ENCODE measurements at places on chromosomes 16 and 17.

DNA sequence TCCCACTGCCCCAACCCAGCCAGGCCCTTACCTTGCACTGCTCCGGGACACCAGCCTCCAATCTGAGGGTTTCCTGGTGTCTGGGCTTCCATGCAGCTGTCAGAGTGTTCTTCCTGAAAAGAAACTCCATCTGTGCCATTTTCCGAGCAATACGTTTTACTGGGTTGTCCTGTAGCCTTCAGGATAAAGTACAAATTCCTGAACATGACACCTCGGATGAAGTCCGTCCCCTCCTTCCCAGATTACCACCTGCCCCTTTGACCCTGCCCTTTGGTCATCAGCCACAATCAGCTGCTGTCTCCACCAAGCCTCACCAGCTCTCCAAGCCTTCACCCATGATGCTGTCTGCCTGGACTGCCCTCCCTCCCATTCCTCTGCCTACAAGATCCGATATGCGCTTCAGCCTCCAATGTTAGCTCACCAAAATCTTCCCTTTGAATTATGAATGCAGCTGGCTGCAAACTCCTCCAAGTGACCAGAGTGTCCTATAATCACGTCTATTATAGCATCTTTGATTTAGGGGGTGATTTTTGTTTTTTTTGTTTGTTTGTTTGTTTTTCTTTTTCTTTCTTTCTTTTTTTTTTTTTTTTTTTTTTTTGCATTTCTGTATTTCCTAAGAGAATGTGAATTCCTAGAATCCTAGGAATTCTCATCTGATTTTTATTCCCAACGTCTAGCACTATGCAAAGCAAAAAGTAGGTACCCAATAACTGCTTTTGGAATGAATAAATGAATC lies 60.6 kb upstream of the KIFC3 start:
- no peak for DNase-seq

GRCh38 chr16:58709333-58709732 lies 24.8 kb upstream of the SLC38A7 start:
- DNase-seq, result no peak

GRCh38 chr16:10744370-10745030 lies 858 bp downstream of the NUBP1 start:
- no peak for DNase-seq

DNA sequence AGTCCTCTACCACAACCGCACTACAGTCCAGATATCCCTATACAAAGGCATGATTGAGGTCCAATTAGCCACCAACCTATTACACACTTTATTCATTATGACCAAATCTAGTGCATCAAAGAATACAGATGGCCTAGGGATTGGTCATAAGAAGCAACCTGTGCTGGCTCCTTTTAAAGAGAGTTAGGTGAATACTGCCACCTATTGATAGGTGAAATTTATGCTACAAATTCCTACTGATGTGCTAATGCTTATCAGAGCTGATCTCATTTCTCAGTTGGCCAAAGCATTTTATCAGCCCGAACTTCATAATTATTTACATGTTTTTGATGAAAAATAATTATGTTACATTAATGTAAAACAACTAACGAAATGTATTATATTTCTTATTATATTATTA lies 166.3 kb downstream of the ANKFN1 start:
- DNase-seq, result no peak

DNA sequence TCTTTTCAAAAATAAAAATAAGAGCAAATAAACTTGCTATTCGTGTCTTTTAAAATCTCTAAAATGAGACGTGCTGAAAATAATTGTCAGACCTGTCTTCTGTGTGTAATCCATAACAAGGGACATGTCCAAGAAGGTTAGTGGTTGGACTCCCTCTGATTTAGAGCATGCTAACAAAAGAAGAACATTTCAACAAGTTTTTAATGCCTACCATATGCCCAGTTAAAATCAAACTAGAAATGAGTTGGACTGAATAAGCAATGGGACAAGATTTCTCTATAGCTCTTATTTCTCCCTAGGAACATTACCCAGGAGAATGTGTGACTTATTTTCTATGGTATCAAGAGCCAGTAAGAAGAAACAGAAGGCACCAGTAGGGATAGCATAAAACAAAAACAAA lies 689.7 kb upstream of the SOX9 start:
- DNase-seq, result no peak

DNA sequence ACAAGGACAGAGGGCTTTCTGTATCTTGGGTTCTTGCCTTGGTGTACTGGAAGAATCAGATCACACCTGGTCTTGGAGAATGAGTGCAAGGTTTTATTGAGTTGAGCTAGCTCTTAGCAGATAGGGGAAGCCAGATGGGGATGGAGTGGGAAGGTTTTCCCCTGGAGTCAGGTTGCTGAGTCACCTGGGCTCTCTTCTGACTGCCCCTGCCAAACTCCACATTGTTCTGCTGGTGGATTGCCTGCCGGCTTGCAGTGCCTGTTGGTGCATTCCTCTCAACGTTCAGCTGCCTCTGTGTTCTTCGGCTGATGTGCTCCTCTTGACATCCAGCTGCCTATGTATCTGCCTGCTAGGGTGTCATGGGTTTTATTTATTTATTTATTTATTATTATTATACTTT lies 1431.1 kb downstream of the CDH8 start:
- DNase-seq, result no peak

GRCh38 chr17:63041722-63042121 lies 75.7 kb downstream of the TANC2 start:
- no peak for DNase-seq

GRCh38 chr17:66573078-66573477 lies 261.8 kb upstream of the CACNG5 start:
- DNase-seq, result no peak

GRCh38 chr16:56776562-56776961 lies 46.6 kb downstream of the NUP93 start:
- no peak for DNase-seq
